HepG2 (cell line): ENCODE measurements at places on chromosomes 1 and 21. TPM values are rescaled to one million over a fixed set of nuclear protein-coding genes. Genes with fewer than 3 reads are reported as not detected.

The DMBX1 gene
- total RNA-seq: not detected in 2 replicates

GRCh38 chr1:155075535-155075934 lies 3.1 kb upstream of the EFNA3 start:
- no peaks in the 10 kb centered on the region for H3K36me3 ChIP-seq
- DNase-seq: no peak
- H3K27ac ChIP-seq: no peak overlapping the region
- peaks cover 37% of the 10 kb centered on the region for H3K4me1 ChIP-seq
- peaks cover 13% of the 10 kb centered on the region for H3K27me3 ChIP-seq

- H3K4me3 ChIP-seq: no peak overlapping the region
- H3K36me3 ChIP-seq: peaks cover 12% of the 10 kb centered on the region; the same call in 1 of the 3 replicates
- no peaks in the 10 kb centered on the region for H3K27me3 ChIP-seq
- no peak for DNase-seq
- no peak overlapping the region for H3K27ac ChIP-seq
- H3K4me1 ChIP-seq: peaks cover 12% of the 10 kb centered on the region
These were observed 10.2 kb downstream of the CD55 start for GRCh38 chr1:207331354-207332313.

DNA sequence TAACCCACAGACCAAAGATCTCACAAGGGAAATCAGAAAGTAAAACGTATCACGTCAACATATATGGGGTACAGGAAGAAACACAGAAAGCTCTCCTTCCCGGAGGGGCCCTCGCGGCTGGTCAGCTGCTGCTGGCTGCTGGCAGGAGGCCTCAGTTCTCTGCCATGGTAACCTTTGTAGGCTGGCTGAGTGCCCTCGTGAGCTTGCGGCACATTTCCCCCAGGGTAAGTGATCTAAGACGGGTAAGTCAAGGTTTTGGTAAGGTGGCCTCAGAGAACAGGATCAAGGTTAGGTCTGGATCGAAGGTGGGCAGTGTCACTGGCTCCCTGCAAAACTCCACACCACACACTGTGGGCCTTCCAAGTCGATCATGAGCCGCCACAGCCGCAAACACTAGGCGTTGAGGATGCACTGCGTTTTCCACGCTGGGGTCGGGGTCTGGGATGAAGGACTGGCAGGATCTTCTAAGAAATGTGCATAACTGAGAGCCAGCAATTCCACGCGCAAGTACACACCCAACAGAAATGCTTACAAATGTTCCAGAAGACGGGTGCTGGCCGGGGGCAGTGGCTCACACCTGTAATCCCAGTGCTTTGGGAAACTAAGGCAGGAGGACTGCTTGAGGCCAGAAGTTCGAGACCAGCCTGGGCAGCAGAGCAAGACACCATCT lies 33.9 kb downstream of the WDR4 start:
- no peak overlapping the region for H3K27ac ChIP-seq
- no peaks in the 10 kb centered on the region for H3K4me1 ChIP-seq
- H3K36me3 ChIP-seq: peaks cover 76% of the 10 kb centered on the region
- DNase-seq: no peak
- H3K4me3 ChIP-seq: no peak overlapping the region

DNA sequence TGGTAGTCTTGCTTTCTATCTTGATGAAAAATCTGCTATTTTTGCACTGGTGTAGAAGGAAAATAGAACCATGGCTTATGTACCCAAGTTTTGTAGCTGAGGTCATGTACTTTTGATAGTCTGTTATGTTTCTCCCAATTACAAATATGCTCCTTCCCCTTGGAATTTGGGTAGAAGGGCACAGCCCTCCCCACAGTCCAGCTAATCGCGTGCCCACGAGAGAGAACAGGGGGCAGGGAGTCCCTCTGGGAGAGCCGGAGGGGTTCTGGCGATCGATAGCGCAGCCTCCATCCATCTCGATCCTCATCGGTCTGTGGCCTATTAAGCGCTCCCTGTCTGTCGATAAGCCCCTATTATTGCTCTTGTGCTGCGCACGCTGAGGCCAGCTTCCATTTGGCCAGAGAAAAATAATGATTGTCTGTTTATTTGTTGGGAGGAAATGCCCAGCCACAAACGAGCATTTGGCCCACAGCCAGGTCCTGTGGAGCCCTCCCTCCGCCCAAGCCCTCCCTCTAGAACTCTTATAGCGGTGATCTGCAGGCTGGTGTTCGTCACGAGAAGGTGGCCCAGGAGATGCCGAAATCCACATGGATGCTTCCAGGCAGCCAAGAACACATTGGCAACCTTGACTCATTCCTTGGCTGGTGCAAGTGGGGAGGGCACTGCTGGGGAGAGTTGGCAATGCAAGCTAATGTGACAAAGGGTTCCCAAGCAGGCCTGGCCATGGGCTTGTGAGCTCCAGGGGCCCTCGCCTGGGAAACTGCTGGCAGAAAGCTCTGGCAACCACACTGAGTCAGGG lies 134.7 kb upstream of the TNR start:
- no peak overlapping the region for H3K4me3 ChIP-seq

- H3K36me3 ChIP-seq: no peaks in the 10 kb centered on the region
- no peak overlapping the region for H3K4me3 ChIP-seq
- DNase-seq: no peak
- peaks cover 33% of the 10 kb centered on the region; the same call in 2 of the 3 replicates for H3K27me3 ChIP-seq
- H3K4me1 ChIP-seq: 0 out of 2 replicates have a peak, but pooled peaks cover 4% of the 10 kb centered on the region
- H3K27ac ChIP-seq: no peak overlapping the region
These were observed 17.5 kb upstream of the PDIK1L start for GRCh38 chr1:26094076-26094669.

DNA sequence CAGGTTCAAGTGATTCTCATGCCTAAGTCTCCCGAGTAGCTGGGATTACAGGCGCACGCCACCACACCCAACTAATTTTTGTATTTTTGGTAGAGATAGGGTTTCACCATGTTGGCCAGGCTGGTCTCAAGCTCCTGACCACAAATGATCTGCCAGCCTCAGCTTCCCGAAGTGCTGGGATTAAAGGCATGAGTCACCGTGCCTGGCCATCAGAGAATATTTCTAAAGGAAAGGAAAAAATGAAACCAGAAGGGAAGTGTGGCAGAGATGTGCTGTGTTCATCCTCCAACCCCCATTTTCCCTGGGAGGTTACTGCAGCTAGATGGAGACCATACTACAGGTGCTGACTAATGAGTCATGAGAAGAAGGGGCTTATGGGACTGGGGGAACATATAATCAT lies 964.1 kb downstream of the TTLL7 start:
- H3K4me1 ChIP-seq: no peaks in the 10 kb centered on the region
- H3K27ac ChIP-seq: no peak overlapping the region
- DNase-seq: no peak
- H3K4me3 ChIP-seq: no peak overlapping the region
- H3K36me3 ChIP-seq: no peaks in the 10 kb centered on the region

DNA sequence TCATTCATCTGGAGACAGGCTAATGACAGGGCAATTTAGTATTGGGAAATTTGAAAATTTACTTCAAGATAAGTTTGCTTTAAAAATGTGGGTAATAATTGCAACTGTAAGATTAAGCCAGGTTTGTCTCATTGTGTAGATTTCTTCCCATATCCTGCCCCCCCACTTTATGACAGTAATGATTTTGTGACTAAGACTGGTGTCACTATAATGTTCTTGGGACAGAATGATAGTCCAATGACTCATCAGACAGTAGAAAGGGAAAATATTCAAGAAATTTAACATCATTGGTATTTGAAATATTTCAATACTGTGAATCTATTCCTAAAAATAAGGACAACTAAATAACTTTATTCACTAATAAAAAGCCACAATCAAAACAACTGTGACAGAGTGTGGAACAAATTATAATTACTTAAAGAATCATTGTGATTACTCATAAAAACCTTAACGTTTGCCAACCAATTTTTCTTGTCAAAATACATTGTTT lies 36.7 kb downstream of the FH start:
- H3K36me3 ChIP-seq: no peaks in the 10 kb centered on the region
- H3K27ac ChIP-seq: no peak overlapping the region
- no peak overlapping the region for H3K4me3 ChIP-seq
- DNase-seq: no peak
